ENCODE measurements at places on chromosomes 5 and 9.

DNA sequence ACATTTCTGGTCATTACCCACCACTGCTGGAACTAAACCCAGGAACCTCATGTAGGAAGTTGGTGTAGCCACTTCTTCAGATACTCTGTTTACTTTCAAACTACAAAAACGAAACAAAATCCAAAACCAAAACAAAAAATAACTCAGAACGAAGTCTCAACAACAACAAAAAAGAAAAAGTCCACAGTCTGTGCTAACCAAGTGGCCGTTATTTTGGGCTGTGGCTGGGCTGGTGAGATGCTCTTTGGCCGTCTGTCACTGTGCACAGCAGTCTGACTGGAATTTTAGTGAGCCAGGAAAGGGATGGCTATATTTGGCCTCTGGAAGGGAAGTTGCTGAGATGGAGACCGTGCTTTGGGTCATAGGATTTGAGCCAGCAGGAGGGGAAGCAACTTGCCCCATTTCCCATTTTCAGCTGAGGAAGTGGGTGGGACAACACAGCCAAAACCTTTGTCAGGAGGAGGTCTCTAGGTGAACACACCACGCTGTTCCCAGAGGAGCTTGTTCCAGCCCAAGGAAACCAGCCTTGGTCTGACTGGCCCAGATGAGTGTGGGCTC is 334.1 kb downstream of the ZSWIM6 start:
- DNase-seq: no peak

- DNase-seq: no peak
Measured at GRCh38 chr5:180090769-180091546, 19.4 kb upstream of the RNF130 start.

- no peak for DNase-seq
Measured at GRCh38 chr5:35237580-35238376, 7.5 kb upstream of the PRLR start.

GRCh38 chr5:93636837-93637236 is 53.8 kb downstream of the NR2F1 start:
- DNase-seq: no peak

DNA sequence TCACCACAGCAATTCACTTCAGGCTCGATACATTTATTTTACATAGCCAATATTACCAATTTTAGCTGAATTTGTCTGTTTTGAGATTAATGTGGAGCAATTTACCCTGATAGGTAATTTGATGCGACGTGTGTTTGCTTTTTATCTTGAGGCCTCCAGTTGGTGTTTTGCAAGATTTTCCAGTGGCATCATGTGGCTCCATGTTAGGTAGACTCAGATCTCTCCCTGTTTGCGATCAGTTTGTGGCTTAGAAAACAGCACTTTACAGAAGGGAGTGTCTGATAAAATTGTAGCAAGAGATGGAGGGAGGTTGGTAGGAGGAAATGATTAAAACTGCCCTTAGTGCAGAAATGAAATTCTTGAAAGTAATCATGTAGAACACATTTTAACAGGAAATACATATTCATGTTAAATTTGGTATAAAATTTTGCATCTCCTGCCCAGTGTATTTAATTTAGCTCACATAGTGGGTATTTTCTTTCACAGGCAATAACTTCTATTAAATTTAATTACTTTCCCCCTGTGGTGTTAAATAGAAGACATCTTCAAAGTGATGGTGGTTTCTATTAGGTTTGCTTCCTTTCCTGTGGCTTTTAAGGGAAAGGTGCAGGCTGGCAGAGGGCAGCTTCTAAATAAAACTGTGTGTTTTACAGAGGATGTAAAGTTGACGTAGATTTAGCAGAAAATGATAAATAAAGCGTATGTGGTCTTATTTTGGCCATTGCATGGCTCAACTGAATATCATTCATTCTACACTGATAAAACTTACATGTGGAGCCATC is 135.8 kb downstream of the KDM4C start:
- no peak for DNase-seq

DNA sequence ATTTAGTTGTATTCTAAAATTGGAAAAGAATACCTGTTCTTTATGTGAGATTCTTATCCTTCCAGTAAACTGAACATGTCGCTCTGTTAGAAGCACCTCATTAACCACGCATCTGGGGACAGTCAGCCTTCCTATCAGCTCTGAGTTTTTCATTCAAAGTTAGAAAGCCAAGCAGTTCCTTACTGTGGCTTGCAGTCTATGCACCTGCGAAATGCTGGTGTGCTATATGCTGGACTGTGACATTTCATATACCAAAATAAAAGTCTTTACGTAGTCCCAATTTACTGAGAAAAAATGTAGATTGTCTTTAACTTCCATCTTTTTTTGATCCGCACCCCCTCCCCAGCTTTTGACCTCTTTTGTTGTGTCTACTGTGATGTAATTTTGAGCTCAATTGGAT is 4.3 kb downstream of the ANP32B start:
- no peak for DNase-seq

DNA sequence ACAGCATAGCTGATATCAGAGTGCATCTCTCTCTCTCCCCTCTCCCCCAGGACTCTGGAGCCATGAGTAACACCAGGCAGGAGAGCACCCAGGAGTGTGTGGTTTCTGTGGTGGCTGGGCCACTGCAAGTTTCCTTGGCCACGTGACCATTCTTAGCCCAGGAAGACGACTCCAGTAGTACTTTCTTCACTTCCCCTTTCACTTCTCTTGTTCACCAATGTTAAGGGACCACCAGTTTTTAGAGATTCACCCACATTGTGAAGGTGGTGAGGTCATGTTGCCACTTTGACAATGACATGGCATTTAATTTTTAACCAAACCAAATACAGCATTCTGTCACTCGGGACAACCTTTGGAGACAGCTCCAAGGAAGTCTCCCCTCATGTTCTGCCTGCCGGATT is 17.9 kb upstream of the DAPK1 start:
- no peak for DNase-seq

DNA sequence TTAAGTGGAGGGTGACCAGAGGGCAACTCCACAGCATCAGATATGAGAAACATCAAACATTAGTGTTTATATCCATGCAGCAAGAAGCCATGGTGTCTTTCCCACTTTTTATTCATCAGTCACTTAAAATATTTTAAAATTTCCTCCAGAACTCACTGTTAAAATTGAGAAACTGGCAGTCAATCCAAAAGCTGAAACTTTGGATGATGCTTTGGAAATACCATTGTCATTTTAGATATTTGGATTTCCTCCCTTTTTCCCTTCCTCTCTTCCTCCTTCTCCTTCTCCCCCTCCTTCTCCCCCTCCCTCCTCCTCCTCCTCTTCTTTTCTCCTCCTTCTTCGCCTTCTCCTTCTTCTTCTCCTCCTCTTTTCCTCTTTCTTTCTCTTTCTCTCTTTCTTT is 33.1 kb upstream of the NTRK2 start:
- DNase-seq: no peak

DNA sequence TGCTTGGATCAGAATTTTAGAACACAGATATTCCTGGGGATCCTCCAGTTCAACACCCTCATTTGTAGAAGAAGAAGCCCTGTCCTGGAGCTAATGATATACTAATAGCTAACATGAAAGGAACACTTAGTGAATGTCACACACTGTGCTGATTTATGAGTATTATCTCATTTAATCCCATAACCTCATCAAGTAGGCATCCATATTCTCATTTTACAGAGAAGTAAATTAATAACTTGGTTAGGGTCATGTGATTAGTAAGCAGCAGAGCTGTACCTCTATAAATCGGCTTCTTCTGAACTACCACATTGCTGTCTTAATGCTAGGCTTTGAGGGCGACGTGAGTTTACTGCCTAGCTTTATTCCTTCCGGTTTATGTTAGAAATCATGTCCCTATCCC is 6.0 kb downstream of the TTC23L start:
- no peak for DNase-seq

DNA sequence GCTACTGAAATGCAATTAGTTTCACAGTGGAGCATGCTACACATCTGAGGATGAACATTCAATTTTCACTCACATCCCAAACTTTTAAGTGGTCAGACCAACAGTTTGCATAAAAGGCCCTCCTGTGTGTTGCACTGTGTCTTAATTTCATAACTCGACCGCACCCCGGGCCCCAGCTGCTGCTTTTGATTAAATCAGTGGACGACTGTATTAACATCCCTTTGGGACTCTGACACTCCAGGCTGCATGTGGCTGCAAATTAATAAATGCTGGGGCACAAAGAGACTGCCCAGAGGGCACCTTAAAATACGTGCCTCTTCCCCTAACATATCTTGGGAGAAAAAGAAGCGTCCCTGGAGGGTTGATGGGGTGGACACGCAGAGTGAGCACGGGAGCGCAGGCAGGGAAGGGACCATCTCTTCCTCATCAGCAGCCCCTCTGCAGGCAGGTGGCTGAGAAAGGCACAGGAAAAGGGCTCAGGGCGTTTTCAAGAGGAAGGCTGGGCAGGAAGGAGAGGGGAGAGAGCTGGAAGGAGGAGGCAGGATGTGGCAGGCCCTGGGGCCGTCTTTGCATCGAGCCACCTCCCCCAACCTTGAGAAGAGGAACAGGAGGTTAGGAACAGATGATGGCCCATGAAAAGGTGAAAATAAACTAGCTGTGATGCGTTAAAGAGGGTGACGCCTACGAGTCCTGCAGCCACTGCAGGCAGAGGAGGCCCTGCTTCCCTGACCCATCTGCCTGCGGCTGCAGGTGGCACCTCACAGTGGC is 18.6 kb downstream of the MED10 start:
- no peak for DNase-seq

GRCh38 chr5:138706655-138707480 is 46.4 kb upstream of the CTNNA1 start:
- DNase-seq: no peak

DNA sequence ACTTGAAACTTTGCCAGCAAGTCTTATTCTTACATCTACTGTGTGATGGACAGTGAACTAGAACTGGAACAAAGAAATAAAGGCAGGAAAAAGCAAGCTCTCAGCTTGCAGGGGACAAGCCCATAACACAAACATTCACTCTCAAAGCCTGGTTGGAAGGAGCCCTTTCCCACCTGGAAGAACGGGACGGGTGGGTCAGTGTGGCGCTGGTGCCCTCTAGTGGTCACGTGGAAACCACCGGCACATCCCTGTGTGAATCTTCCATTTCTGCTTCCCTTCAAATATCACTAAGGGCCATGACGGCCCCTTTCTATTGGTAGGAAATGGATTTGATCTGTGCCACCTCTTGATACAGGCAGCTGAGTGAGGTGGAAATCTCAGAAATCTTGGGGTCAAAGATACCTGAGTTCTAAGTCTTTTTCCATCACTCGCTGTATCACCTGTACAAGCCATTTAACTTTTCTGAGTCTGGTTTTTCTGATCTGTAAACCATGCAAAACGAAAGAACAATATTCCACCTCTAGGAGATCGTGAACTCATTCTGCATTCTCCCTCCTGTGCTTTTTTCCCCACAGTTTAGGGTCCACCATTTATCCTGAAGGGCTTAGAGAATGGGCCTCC is 211.6 kb downstream of the MSX2 start:
- peak; percentile 67 for DNase-seq

DNA sequence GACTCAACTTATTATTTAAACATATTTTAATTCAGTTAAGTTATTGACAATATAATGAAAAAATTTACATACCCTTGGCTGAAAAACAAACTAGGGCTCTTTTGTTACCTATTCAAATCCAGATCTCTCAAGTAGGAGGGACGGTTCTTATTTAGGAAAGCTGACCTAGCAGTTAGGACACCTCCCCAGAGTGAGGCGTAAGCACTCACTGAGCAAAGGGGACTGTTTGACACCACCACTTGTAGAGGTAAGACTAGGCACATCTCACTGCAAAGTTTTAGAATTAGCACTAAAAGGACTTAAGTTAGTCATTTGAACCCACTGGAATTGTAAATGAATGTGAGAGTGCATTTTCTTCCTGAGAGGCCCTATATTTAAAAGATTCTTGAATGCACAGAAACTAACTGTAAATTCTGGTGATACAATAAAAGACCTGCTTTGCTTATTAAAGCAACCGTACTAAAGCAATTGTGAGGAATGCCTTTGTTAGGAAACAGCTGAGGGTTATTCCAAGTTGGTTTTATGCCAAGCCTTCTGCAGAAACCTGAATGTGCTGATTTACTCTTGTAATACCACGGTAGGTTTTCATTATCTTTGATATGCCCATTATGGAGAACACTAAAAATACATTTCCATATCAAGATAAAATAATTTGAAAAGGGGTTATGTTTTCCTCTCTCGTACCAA is 16.2 kb downstream of the HACD4 start:
- DNase-seq: no peak

DNA sequence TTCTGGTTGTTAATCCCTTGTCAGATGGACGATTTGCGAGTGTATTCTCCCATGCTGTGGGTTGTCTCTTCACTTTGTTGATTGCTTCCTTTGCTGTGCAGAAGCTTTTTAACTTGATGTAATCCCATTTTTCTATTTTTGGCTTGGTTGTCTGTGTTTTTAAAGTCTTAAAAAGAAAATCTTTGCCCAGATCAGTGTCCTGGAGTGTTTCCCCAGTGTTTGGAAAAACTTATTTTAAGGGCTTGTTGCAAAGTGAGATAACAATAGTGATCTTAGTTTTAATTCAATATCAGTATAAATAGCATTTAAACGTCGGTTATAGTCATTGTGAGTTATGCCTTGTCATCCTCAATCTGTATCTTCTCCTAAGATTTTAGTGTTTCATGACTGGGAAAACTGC is 329.5 kb downstream of the CCDC171 start:
- DNase-seq: no peak

GRCh38 chr5:168681556-168682183 is 102.5 kb upstream of the PANK3 start:
- DNase-seq: no peak

DNA sequence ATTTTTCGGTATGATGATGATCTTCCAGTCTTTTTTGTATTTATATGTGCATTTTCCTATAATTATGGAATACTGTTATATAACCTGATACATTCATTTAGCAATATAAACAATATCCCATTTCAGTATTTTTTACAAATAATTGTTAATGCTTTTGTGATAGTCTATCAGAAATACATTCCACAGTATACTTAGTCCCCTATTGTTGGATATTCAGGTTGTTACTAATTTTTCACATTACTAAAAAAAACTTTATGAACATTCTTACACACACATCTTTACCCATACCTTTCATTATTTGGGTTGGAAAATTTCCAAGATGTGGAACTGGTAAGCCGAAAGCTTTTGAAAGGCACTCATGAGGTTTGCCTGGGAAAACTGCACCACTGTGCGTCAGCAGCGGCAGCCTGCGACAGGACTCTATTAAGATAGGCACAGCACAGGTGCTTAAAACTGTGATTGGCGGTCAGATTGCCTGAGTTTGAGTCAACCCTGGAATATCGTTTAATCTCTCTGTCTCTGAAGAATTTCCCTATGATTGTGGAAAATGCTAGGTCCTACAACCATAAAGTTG is 147.5 kb upstream of the ERCC6L2 start:
- DNase-seq: no peak

Data from progenitor cell of endocrine pancreas (in vitro differentiated cells).